ENCODE measurements at places on chromosomes 6 and 20.

- no peak for DNase-seq
Measured at GRCh38 chr20:63821811-63822210, 9.3 kb downstream of the ZBTB46 start.

GRCh38 chr6:39794231-39794630 is 2.1 kb downstream of the DAAM2 start:
- peak; percentile 36 for DNase-seq

GRCh38 chr6:31402324-31403282 is 792 bp upstream of the MICA start:
- DNase-seq: no peak

DNA sequence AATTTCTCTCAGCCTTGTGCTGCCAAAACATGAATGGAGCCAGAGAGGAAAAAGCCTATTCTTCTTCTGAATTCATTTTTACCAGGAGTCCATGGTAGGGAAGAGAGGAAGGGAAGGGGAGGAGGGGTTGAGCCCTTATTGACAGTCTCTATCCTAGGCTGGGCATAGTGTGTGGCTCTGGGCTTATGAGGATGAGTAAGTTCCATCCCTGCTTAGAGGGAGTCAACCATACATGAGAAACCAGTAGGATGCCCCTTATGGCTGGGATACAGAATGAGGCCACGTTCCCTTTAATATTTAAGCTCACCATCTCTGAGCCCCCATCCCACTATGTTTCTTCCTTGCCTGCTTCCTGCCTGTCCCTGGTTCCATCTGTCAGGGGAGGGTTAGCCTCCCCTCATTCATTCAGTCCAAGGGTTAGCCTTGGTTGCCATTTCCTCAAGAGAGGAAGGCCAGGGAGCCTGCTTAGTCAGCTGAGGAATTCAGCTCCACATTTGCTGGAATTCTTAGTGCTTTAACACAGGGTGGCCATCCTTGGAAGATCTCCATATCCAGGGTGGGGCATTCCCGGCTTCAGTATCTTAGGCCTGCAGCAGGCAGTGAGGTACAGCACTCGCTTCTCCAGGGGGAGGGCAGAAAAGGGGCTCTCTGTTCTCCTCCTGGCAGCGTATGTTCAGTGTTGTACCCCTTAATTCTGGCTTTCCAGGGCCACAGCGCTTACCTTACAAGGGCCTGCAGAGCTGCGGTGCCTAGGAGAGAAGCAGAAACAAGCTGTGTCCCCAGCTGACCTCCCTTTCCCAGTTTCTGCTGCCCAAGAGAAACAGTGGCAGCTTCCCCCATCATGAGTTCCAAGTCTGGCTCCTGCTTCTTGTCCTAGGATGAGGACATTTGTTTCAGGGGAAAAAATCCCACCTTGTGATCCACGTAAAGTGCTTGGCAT is 12.5 kb downstream of the SIRT5 start:
- no peak for DNase-seq

- peak; percentile 72 for DNase-seq
Measured at GRCh38 chr20:62143081-62143956, at the start of the genes PSMA7 and SS18L1. PSMA7 (minus strand) TSS chr20:62143394; CDS start chr20:62143303, 91 bp downstream. SS18L1 (plus strand) TSS chr20:62143769; CDS start chr20:62143821, 52 bp downstream.

DNA sequence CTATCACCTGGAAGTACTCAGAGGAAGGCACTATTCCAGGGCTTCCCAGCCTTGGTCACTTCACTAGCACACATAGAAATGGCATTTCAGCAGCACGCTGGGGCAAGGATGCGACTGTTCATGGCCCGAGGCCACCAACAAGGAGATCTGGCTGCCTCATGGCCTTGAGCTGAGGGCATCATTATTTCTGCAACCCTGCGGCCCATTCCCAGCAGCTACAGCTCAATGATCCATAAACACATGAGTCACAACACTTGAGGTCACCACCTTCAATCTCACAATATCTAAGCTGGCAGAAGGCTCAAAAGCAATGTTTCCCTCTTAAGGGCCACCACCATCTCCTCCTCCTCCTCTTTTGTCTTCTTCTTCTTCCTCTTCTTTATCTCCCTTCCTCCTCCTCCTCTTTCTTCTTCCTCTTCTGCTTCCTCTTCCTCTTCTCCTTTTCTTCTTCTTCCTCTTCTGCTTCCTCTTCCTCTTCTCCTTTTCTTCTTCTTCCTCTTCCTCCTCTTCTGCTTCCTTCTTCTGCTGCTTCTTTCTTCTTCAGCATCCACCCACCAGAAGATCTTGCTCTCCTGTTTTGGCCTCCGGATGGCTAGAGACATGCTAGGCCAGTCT is 382.9 kb upstream of the CNR1 start:
- DNase-seq: no peak

- no peak for DNase-seq
Measured at GRCh38 chr20:22703843-22704242, 119.5 kb upstream of the FOXA2 start.

DNA sequence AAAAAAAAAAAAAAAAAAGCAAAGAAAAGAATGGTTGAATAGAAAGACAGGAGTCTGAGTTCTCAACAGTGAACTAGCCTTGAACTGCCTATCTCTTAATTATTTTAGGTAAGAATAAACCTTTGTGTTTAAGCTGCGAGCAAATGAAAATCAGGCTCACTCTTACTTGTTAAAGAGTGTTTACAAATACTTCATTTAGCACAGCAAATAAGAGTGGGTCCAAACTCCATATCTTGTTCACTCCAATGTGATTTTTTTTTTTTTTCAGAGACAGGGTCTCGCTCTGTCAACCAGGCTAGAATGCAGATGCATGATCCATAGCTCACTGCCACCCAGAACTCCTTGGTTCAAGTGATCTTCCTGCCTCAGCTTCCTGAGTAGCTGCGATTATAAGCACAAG is 11.9 kb downstream of the MCM9 start:
- DNase-seq: no peak

DNA sequence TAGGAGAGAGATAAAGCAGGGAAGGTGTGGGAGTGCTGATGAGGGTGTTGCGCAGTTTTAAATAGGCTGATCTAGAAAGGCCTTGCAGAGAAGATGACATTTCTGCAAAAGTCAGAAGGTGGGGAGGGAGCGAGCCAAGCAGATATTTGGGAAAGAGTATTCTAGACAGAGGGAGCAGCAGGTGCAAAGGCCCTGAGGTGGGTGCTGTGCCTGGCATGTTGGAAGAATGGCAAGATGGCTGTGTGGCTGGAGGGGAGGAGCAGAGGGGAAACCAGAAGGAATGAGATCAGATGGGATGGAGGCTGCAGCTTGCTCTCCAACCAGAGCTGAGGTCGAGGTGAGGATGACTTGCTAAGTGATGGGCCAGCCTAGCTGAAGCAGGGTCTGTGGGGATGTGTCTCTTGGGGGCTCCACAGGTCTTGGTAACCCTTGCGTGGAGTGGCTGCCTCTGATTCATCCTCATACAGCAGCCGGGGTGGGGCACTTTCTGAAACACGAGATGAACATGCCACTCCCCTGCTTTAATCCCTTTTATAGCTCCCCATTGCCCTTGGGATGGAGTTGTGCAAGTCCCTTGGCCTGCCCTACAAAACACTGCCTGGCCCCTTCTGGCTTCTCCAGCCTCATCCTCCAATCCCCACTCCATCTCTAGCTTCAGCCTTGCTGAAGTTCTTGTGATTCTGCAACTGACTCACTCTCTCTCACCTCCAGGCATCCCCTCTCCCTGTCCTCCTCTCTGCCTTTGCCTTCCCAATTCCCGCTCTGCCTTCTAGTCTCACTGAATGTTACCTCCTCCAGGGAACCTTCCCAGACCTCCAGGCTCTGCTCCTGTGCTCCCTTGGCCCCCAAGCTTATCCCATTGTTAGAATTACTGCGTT is 94.1 kb downstream of the CDH22 start:
- DNase-seq: no peak

DNA sequence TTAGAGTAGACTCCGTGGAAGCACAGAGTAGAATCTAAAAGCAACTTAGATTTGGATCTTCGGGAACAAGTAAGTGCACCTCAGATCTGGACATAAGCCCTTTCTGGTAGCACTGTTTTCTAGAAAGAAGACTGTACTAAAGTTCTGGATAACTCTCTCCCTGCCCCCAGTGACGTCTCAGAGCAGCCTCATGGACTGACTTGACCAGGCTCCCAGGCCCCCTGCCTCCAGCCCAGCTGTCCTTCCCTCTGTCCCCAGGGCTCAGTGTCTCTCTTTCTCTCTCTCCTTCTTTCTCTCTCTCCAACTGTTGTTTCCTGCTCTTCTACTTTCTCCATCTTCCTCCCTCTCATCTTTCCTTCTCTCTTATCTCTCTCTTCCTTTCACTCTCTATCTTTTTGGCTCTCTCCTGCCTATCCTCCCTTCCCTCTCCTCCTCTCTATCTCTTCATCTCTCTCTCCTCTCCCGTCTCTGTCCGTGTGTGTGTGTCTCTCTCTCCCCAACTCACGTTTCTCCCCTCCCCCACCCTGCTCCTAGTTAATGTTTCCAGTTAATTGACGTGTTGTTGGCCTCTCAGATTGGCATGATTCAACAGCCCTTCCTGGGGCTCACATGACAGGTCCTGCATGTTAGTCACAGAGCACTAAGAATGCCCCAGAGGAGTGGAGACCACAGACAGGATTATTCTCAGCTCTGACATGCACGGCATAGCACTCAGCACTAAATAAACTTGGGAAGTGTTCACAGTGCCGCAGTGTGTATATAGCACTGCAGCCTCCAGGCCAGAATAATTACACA is 180.4 kb upstream of the FOXQ1 start:
- no peak for DNase-seq

GRCh38 chr20:2382833-2383232 is 2.1 kb downstream of the TGM6 start:
- DNase-seq: no peak

DNA sequence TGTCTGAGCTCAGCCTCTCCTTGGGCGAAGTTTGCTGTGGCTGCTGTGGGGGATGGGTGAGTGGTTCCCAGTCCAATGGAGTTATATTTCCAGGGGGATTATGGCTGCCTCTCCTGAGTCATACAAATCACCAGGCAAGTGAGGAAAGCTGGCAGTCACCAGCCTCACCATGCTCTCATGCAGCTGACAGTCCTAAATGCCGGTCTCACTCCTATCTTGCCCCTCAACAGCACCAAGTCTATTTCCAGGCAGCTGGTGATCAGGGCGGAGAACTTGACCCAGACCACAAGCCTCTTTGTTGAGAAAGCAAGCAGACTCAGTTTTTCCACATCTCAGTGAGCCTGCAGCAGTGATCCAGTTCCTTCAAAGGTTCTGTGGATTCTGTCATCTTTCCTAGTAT is 98.9 kb downstream of the TBC1D32 start:
- DNase-seq: no peak

DNA sequence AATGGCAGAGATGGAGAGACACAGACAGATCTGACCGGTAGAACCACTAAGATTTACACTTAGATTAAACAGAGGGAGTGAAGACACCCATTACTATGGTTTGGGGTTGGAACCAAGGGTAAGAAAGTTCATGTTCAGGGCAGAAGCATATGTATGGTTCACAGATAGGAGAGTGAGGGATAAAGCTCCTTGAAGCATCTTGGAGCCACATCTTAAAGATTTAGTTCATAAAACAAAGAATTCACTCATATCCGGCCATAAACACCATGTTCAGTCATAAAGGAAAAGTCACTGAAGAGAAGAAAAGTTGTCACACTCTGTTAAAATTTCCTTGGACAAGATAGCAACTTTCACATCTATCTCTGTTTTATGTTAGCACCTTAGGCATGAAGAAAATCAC is 18.0 kb downstream of the STX7 start:
- DNase-seq: no peak

DNA sequence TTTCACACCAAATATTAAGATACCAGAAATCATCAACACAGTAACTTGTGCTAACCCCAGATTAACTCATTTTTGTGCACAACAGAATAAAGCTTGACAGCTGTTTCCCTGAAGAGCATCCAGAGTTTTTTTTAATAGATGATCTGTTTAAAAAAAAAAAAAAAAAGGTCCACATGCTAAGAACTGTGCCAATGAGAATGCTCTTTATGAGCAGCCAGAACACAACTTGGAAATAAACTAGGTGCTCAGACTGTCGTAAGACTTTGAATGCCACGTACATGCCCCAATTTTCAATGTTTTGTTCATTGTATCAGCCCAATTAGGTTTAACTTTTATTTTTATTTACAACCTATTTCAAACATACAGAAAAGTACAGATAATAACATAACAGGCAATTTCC is 47.3 kb downstream of the STAU1 start:
- no peak for DNase-seq

DNA sequence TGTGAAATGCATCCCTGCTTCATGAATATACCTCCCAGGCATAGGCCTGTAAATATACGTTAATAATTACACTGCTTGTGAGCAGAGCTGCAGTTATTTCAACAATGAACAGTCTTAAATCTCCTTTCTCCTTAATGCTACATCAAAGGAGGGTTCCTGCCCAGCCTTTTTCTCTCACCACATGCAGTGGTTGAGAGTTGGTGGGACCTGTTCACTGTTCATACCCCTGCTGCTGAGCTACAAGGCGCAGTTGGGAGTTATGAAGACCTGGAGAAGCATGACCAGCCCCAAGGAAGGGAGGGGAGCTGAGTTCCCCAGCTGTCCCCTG is 111.9 kb upstream of the FOXQ1 start:
- DNase-seq: no peak

DNA sequence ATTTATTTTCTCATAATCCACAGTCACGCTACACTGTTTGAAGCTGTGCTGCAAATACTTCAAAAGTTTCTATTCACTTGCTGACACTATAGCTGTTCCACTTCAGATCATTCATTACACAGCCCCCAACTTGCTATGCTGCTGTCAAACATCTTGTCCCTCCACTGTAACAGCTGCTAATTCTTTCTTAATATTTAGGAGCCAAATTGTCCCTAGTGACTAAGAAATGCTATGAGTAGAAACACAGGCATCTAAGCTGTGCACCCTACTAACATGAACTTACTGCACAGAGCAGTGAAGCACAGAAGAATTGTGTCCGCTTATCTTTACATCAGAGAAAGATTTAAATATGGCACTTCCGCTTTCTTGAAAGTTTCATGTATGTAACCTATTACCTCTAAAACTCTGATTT is 91.3 kb downstream of the PDE10A start:
- DNase-seq: no peak

DNA sequence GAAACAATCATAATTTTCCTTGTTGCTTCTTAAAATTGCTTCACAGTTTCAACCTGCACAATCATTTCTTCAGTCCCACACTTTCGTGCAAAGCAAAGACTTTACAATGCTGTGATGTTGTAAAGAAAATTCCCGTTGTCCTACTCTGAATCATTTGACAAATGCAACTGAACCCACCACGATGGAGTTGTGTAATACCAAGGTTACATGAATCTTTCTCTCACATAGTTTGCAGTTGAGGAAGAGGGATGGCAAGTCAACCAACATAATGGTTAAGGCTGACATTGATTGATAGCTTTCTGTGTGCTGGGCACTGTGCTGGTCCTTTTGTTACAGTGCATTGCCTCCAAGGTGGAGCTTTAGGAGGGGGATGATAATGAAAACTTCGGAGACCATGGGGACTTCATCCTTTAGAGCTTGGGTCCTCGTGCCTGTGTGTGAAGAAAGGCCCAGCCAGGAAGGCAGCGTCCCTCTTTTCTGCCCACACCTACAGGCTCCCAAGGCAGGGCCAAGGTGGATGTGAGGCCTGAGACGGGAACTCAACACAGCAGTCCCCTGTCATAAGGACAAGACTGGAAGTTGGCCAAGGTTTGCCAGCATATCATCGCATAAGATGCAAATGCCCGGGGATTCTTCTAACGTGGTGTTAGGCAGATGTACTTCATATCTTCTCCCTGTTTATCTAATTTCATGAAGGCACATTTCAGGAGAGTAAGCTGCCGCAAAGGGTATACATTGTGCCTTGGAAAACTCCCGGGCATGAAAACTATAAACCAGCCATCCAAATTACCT is 96.9 kb downstream of the LY86 start:
- DNase-seq: no peak

- DNase-seq: no peak
Measured at GRCh38 chr20:45780159-45780558, 11.5 kb downstream of the WFDC3 start.
